ENCODE measurements at places on chromosomes 5 and 9.

- no peak for DNase-seq
Observed at GRCh38 chr5:150541895-150542294, 34.0 kb downstream of the NDST1 start.

DNA sequence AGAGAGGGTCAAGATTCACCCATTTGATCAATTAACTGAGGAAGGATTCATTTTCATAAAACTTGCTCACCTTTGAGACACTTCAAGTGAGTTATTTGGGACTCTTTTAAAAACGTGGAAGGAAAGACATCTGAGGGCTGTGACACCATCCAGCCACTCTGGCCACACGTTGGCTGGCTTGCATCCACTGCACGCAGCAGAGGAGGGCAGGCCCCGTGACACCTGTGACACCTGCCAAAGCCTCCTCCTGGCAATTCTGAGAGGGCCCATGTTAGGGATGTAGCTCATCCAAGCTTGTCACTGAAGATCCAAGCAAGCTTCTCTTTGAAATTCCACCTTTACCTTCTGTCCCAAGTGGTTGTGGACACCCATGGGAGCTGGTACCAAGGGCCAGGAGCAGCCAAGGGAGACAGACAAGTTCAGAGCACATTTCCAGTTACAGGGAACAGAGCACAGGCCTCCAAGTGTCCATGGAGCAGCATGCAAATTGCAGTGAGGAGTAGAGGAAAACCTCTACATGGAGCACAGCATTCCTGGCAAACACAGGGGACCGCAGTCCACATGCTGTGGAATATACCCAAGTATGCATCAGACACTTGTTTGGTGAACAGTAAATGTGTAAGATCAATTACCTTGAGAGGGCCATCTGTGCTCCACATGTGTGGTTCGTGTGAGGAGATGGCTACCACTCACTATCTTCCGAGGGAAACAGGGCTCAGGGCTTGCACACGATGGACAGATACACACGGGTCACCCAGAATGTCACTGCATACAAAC lies 4.8 kb downstream of the PRSS3 start:
- DNase-seq, result no peak

GRCh38 chr9:81841333-81841732 lies 86.9 kb upstream of the SPATA31D4 start:
- DNase-seq, result no peak

DNA sequence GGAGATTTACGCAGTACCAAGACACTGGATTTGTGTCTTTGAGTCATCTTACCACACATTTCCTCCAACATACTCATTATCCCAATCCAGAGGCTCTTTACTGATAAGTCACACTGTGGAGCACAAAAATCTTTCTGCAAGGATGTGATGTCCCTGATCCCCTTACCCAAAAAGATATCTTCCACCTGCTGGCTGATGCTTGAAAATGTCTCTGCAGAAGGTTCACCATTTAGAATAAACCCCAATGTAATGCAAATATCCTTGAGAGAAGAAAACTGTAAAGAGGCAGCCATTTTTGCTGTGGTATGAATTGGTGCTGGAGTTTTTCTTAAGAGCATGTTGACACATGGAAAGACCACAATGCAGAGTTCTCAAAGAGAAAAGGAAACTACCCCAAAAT lies 65.7 kb upstream of the RORB start:
- no peak for DNase-seq

DNA sequence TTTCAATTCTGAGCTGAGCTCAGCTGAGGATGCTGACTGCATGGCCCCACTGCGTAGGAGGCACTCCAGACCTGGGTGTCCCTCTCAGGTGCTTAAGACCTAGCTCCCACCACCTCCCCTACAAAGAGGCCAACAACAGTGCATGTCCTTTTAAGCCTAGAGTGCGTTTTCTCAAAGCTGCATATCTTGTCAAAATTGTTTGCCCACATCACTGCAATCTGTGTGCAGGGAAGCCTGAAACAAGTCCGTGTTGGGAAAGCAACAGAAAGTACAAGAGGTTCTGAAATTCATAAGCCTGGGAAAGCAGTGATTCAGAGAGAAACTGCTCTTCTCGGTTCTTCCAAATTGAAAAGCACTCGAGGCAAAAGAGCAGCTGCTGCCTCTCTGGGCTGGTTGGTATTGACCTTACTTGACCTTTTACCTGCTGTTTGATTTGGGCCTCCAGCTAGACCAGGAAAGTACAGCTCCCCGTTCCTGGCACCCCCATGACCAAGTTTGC lies 238.4 kb downstream of the NR2F1-AS1 start:
- DNase-seq, result no peak

DNA sequence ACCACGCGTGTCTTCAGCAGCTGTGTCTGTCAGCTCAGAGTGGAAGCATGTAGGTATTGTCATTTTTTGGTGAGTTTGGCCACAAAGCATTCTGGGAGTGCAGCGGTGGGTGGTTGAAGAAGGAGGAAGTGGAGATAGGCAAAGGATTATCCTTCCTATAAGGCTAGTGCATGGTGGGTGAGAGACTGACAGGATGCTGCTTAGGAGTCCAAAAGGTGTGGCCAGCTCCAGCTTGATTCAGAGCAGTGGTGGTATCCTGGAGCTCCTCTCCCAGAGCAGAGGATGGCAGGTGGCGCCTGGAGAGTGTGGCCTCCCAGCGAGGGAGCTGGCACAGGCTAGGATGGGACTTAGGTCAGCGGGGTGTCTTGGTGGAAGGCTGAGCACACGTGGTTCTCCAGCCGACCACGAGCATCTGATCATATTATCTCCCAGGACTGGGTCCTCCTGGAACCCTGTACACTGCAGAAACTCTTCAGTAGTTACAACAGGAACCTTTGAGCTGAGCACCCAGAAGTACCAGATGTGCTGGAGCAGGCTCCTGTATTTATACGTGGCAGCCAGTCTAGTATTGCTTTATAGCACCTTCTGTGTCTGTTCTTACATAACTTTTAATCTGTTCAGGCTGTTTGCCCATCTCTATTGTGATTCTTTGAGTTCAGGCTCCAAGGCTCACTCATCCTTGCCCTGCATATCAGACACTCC lies 29.6 kb downstream of the MAML1 start:
- DNase-seq, result no peak

DNA sequence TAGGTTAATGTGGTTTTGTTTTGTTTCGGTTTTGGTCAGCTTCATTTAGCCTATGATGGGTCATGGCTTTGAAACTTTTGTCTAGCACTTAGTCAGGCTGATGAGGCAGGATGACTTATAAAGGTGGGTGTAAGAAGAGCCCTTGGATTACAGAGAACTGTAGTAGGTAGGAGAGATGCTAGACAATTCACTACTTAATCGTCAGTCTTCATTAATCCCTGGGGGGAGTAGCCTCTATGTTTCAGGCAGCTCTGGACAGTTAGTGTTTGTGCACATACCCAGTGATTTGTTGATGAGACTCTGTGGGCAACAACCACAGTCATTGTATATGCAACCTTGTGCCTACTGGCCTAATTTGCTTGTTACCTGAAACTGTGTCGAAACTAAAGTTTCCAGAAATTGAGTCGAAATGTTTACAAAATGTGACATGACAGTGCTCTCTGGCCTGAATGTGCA lies 113.3 kb downstream of the MTREX start:
- no peak for DNase-seq

GRCh38 chr5:118076490-118076889 lies 911.9 kb downstream of the DTWD2 start:
- DNase-seq, result no peak

DNA sequence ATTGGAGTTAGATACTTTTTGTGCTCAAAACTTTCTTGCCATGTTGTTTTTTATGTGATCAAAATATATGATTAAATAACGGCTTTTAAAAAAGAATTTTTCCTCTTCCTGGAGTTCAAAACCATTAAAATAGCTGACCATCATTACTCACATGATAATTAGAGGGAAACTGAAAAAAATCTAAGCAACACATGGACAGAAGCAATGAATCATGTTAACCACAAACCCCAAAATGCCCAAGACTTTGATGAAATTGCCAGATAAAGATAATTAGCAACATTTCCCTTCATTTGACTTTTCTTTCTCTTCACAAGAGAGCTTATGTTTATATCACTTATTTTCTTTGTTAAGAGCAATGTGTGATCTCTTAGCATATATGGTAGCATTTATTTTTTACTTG lies 1294.2 kb downstream of the EFNA5 start:
- DNase-seq, result no peak

GRCh38 chr9:68998385-68998784 lies 15.5 kb downstream of the PRKACG start:
- no peak for DNase-seq

GRCh38 chr5:80809451-80809850 lies 150.7 kb upstream of the RASGRF2 start:
- DNase-seq, result no peak

DNA sequence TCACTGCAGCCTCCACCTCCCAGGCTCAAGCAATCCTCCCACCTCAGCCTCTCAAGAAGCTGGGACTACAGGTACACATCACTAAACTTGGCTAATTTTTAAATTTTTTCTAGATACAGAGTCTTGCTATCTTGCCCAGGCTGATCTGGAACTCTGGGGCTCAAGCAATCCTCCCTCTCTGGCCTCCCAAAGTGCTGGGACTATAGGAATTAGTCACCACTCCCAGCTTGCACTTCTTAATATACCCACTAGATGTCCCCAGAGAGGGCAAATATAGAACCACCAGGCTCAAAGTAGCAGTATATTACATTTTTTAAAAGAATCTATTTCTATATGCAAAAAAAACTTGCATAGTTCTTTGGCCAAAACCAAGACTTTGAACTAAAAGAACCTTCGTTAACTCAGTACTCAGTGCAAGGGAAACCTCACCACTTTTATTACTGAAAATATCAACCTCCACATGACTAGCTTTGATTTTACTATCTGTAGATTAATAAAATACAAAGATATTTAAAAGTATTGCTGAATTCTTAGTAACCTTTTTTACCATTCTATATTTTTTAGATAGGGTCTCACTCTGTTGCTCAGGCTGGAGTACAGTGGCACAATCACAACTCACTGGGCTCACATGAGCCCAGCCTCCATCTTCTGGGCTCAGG lies 25.8 kb upstream of the HSD17B3 start:
- peak; percentile 8 for DNase-seq

- DNase-seq, result no peak
Observed at GRCh38 chr9:32573821-32574220, 862 bp upstream of the NDUFB6 start.

GRCh38 chr5:141245250-141245717 lies at the start of gene PCDHB15:
Gene PCDHB15, plus strand, starts transcription at chr5:141245395. Its CDS starts 184 bp downstream, at chr5:141245579.
- no peak for DNase-seq

DNA sequence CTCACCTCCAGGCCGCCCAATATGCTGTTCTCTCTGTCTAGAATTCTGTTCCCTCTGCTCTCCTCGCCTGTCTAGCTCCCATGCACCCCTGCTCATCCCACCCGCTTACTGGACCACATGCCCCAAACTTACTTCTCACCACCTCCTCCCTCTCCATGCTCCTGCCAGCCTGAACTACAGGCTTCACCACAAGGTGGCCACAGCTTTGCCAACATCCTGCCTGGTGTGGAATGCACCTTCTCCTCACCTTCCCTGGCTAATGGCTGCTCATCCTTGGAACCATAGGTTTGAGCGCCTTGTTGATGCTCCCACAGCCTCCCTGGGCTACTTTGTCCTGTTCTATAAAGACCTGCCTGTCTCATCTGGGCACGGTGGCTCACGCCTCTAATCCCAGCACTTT lies 9.6 kb downstream of the LAMC3 start:
- DNase-seq, result no peak

DNA sequence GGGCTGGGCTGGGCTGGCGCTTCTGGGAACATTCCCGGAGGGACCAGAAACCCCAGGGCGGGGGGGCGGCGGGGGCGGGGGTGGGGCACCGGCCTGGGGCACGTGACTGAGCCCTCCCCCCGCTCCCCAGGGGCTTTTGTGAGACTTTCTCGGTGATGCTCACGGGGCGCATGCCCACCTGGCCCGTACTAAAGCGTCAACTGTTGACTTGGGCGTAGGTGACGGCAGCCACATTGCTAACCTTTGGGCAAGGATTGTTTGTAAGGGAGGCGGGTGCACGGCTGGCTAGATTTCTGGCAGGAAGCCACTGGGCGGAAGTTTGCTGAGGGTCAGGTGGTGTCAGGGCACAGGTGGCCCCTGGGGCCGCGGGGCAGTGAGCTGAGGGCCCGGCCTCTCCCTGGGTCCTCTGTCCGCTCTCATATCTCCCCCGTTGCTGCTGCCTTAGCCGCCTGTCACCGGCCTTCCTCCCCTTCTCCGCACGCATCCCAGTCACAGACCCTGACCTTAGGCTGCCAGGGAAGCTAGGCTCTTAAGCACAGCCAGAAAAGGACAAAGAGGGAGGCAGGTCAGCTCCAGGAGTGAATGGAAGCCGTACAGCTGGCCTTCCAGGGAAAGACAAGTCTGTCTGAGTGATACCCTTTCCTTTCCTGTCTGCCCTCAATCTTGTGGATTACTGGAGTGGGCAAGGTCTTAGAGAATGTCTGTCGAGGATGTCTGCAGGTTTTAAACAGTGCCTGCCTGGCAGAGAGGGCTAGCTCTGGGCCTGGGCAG lies 812 bp downstream of the CACFD1 start:
- no peak for DNase-seq

DNA sequence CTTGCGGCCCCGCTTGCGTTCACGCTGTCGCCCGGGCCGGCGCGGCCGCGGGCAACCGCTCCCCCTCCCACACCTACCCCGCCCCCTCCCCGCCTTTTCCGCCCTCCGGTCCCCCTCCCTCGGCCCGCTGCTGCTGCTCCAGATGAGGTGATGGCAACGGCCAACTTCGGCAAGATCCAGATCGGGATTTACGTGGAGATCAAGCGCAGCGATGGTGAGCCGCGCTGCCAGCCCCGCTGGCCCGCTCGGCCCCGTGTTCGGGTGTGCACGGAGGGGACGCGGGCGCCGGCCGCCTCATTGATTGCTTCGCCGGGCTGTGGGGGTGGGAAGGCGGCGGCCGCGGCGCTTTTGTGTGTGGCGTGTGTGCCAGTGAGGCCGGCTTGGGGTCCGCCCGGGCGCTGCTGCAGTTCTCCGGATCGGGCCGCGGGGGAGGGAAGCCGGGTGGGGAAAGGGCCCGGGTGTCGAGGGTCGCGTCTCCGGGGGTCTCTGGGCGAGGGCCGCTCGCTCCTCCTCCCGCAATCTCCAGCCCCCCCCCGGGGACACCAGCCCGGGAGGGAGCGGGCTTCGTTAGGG lies 403 bp downstream of the KIF2A start:
- no peak for DNase-seq

- DNase-seq, result no peak
Observed at GRCh38 chr9:84170521-84171141, 169.9 kb downstream of the SLC28A3 start.

DNA sequence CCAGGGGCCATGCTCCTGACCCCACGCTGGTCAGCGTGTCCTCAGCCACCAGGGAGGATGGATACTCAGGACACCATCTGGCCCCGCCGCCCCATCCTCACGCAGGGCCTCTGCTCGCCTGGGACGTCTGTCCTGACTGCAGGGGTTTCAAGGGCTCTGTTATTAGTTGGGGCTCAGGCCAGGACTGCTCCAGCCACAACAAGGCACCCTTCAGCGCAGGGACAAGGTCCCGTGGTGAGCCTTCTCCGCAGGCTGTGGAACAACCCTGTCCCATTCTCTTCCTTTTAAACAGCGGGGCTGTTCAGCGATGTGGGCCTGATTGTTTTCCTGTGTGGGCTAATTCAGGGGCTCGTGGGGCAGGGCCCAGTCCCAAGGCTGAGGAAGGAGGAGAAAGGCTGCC lies 61.6 kb downstream of the SEMA4D start:
- DNase-seq, result no peak

All from stimulated activated CD4-positive, alpha-beta T cell treated with anti-CD3 and anti-CD28 coated beads, Interleukin-1b, Interleukin-23, amount 100 ng/mL, for 1 hour (primary cell).